Activated CD4-positive, alpha-beta T cell treated with anti-CD3 and anti-CD28 coated beads, Interleukin-2, amount 50 U/mL, for 48 hours (primary cell): ENCODE measurements at places on chromosomes 1 and 21.

DNA sequence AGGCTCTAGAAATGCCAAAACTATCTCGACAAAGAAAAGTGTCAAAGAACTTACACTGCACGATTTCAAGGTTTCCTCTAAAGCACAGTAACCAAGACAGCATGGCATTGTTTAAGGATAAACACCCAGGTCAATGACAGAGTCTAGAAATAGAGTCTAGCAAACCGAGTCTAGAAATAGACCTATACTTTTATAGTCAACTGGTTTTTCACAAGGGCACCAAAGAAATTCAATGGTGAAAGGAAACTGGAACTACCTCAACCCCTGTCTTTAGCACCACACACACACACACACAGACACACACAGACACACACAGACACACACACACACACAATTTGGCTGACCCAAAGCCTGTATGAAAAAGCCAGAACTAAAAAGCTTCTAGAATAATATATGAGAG is 67.1 kb upstream of the PGBD5 start:
- no peak for DNase-seq

DNA sequence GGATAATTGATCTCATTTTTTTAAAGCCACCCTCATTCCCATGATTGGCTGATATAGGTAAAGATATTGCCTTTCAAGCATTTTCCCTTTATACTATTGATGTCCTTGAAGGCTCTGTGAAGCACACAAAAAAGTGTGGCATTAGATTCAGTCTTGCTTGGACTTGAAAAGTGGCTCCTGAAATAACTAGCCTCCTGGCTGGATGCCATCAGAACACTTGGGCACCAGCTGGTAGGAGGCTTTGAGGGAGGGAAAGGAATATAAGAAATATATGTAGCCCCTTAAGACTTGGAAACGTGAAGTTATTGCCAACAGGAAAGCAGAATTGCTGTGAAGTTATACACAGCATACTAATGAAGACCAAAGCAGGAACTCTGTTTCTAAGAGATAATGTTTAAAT is 14.1 kb downstream of the MTR start:
- no peak for DNase-seq

DNA sequence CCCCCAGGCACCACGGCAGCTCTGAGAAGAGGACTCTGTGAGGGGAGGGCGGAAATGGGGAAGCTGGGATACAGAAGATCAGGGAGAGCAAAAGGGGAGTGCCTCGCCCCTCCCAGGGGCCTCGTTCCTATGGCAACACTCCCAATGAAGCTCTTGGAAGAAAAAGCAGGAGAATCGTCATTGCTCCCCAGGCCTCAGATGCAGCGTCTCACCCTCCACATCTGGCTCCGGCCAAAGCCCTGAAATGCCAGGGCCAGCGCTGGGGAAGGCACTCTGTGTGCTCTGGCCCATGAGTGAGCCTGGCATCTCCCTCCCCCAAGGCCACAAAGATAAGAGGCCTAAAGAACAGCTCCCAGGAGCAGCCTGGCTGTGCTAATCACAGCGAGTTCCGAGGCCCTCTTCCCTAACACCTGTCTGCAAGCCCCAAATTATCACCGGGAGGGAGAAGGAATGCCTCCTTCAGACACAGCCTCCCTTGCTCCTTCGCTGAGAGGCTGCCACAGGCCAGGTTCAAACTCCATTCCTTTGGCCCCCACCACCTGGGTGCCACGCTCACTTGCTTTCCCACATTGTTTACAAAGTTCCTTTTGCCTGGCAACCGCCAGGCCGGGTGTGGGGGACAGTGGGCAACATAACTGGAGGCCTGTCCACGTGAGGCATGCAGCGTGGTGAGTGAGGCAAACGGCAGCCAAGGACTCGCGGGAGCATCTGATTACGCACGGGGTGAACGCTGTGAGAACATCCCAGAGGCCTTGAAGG is 27.8 kb downstream of the ECE1 start:
- no peak for DNase-seq

DNA sequence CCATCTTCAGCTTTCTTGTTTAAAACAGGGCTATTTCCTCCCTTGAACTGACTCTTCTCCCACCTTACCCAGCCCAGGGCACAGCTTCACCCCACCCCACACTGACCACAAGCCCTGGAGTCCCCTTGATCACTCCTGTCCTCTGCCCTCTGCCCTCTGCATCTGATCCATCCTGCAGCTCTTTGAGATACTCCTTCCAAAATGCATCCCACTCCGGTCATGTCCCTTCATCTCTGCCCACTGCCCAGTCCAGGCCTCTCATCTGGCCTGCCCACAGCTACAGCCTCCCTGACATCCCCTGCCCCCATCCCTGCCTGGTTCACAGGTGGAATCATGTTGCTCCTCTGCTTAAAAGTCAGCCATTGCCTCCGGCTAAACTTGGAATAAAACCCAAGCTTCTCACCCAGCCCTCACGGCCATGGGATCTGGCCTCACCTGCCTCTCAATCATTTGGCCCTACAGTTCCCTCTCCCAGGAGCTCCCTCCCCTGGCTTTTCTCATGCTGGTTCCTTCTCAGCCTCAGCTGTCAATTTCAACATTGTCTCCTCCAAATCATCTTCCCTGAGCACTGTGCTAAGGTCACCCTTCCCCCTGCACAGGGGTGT is 202.0 kb downstream of the MATN1 start:
- DNase-seq = no peak

DNA sequence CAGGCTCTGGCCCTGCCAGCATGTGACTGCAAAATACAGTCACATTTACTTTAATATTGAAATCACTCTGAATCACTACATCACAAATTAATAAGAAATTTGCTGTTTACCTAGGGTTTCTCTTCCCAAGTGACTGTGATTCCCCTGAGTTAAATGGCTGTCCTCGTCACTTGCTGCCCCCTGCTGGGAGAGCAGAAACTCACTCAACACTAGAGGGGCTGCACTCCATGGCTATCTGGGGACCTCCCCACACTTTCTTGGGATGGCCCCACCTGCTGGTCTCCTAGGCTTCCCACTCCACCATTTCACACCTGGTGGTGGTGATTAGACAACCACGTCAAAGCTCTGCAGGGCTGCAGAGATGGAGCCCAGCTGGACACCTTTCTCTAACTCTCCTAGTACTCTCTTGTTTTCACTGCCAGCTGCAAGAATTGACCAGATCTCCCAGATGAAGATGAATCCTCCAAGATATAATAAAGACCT is 63.4 kb downstream of the CD2 start:
- peak; percentile 87 for DNase-seq

- DNase-seq = no peak
Measured at GRCh38 chr1:210758761-210759160, 375.2 kb downstream of the KCNH1 start.

DNA sequence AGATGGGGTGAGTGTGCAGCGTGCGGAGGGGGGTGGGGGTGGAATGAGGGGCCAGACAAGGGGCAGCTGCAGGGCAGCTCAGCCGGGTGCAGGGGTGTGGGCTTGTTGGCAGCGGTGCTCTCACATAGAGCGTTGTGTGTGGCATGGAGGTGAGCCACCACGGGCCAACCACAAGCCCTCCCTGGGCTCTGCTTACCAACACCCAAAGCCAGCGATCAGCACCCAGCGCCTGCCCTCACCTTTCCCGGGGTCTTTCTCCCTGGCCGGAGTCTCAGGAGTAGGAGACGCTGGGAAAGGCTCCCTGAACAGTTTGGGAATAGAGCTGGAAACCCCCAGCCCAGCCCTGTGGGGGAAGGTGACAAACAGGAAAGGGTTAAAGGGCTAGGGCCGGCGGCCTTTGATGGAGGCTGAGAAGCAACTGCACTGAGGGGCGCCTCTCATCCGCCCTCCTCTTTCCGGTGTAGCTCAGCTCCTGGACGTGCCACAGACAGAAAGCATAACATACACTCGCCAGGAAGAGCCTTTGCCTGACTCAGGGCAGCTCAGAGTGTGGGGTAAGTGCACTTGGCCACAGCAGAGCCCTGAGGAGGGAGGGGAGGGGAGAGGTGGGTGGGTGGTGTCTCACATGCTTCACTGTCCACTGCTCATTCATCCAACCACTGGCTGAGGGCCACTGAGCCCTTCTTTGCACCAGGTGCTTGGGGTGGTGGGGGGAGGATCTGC is 577 bp downstream of the IKBKE start:
- peak; percentile 62 for DNase-seq

- no peak for DNase-seq
Measured at GRCh38 chr1:50427818-50428779, 4.9 kb upstream of the DMRTA2 start.

- DNase-seq = no peak
Measured at GRCh38 chr1:247614625-247615024, 9.2 kb downstream of the OR2G3 start.

DNA sequence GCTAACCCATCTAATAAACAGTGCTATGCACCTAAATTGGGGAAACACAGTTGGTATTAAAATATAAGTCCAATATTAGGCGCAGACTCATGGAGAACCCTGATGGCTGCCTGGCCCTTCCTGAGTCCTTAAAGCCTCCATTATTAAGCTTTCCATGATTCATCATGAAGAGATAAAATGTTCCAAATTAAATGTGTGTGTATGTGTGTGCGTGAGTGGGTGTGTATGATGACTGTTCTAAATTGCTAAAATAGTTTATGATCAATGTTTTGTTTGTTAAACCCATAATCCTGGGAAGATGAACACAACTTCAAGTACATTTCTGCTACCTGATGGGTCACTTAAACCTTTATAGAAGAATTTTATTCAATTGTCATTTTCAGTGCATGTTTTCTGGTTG is 6.3 kb upstream of the RBBP5 start:
- DNase-seq = no peak

DNA sequence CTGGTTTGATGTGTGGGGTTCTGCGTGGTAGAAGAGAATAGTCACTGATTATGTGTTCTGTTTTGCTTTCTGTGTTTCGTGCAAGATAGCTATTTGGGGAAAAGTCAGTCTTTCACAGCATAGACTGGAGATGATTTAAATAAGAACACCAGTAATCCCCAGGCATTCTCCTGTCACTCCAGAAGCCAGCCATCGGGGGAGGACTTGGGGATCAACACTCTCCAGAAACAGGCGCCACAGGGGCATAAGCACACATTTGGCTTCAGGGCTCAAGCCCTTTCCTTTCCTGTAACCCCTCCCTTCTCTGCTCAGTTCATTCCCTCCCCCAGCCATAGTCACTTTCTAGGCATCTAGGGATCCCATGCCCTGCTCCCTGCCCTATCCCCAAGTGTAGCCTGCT is 97.3 kb upstream of the BEND5 start:
- no peak for DNase-seq

DNA sequence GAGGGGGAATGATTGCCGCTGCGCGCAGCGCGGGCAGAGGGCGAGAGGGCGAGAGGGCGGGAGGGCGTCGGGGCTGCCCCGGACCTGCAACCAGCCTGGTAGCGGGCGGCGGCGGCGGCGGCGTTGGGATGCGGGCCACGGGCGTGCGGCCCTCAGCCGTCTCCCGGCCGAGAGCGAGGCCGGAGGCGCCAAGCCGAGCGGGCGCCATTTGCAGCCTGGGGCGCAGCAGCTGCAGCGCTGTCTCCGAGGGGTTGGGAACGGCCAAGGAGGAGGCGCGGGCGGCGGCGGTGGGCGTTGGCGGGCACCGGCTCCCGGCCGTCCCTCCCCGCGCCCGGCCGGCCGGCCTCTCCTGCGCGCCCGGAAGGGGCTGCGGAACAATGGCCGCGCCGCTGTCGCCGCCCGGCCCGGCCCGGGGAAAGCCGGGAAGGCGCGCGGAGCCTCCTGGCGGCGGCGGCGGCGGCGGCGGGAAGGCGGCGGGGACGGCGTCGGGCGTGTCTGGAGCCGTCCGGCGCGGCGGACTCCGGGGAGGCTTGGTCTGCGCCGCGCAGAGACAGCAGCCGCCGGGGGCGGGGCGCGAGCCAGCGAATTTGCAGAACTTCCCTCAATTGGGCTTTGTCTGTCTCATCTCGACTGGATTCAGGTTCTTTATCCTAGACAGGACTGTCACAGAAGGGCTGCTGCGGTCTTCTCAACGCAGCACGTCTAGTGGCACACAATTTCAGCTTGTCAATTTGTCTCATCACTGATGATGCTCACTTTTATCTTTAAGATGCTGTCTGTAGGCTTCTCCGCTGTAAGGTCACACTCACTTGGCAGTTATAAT is 35.7 kb downstream of the ZBTB8B start:
- peak; percentile 49 for DNase-seq

DNA sequence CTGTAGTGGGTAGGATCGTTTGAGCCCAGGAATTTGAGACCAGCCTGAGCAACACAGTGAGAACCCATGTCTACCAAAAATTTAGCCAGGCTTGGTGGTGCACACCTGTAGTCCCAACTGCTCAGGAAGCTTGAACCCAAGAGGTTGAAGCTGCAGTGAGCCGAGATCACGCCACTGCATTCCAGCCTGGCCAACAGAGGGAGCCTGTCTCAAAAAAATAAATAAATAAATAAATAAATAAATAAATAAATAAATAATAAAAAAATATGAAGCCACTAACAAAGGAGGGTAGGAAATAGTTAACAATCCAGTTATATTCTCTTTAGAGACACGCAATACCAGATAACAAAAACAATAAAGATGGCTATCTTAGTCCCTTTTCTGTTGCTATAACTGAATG is 11.9 kb upstream of the CBR3 start:
- no peak for DNase-seq

GRCh38 chr1:225670356-225670755 is 17.4 kb upstream of the ENAH start:
- no peak for DNase-seq

DNA sequence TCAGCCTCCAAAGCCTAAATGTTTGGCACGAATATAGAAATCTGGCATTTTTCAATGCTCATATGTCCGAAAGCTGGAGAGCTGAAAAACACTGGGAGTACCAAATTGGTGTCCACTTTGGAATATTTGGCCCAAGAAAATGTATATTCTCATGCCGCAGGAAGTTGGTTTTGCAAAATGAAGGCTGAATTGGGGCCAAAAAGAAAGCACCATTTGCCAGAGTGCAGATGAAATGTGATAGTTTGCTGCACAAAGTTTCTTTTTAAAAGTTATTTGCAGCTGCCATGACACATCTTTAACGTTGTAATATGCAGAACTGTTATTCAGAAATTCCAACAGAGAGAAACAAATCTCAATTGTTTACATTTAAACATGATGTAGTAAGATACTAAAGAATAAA is 124.2 kb upstream of the LYPLAL1 start:
- DNase-seq = no peak

- DNase-seq = no peak
Measured at GRCh38 chr1:9413877-9414213, 121.2 kb downstream of the SPSB1 start.

GRCh38 chr21:36589352-36589971 is 109.5 kb upstream of the SIM2 start:
- peak; percentile 35 for DNase-seq

- no peak for DNase-seq
Measured at GRCh38 chr1:18537386-18538306, 56.9 kb downstream of the KLHDC7A start.
